ENCODE measurements at places on chromosomes 6 and 20. TPM values are rescaled to one million over a fixed set of nuclear protein-coding genes. Genes with fewer than 3 reads are reported as not detected.

Gene OR2H2
- total RNA-seq, result not detected

Gene OOEP
- total RNA-seq, result not detected

Gene FLRT3
- 2.0 TPM for total RNA-seq

Gene DDAH2
- total RNA-seq, result 29.4 TPM

Gene FAM217A
- total RNA-seq, result not detected

Gene HEY2
- not detected for total RNA-seq

Gene JPH2
- total RNA-seq, result 0.83 TPM

Gene LAMA5
- total RNA-seq, result 357 TPM

Gene PDYN
- total RNA-seq, result not detected

Gene WFDC10B
- total RNA-seq, result not detected

Gene ZNF292
- 3.8 TPM for total RNA-seq

Gene UBE2V1
- 113 TPM for total RNA-seq

Gene CDSN
- total RNA-seq, result not detected

Gene GPR63
- 0.61 TPM for total RNA-seq

Gene ZBTB24
- total RNA-seq, result 4.2 TPM

Gene TULP1
- not detected for total RNA-seq

Gene RUNX2
- 0.81 TPM for total RNA-seq

Gene ESR1
- not detected for total RNA-seq

Gene RBM38
- 33.8 TPM for total RNA-seq

Gene TGM2
- total RNA-seq, result 410 TPM

Gene TCF15
- total RNA-seq, result not detected

Gene RHAG
- total RNA-seq, result 0.07 TPM

Gene PRL
- total RNA-seq, result not detected

Gene OVOL2
- total RNA-seq, result 0.38 TPM

Gene TAAR6
- total RNA-seq, result not detected

Gene SLC4A11
- 4.0 TPM for total RNA-seq

Gene MEP1A
- total RNA-seq, result not detected

Measured in A549 treated with CpdA at 1 μM for 4 hours (cell line).